HS-27A (cell line): ENCODE measurements at places on chromosomes 1 and 21.

DNA sequence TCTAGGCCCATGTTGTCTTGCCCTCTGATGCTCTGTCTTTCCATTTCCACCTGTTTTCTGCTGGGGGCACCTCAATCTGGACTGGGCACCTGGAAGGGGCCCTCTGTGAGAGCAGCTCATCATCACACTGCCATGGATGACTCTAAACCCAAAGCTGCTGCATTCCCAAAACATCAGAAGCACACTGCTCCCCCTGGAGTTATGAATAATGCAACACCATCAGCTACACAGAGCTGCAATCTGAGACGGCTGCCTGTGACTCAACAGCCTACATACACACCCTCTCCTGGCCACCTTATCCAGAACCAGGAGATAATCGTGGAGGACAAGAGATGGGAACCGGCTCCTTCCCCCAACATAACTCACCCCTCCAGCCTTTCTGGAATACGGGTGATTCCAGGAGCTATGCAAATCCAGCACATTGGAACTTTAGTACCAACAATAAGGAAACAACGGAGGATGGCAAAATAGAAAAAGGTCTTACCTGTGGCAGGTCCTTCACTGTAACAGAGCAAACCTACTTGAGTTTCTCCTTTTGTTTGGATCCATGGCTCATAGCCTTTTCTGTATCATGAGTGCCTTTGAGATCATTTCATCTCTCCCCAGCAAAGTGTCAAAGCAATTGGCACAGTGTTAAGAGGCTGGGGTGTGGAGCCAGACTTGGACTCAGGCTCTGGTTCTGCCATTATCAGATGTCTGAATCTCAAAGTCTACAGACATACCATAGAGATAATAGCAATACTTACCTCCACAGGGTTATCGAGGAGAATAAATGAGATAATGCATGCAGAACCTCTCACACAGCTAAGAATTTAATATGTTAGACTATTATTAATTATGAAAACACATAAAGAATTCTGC lies 29.3 kb downstream of the AK2 start:
- peak; percentile 64 for DNase-seq

DNA sequence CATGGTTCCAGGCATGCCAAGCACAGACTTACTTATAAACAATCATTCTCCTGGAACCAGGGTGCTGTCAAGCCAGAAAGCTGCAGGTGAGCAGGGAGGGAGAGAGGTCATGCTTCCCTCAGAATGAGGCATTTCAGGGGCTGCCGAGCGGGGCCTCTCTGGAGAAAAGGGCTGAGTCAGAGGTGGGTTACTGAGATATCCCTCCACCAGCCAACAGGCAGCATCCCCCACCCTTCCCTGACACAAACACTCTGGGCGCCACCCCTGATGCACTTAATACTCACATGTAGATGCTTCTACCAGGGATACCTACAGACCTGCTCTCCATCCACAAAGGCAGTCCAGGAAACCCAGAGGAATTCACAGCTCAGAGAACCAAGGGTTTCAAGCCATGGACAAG lies 13.1 kb downstream of the STK40 start:
- no peak for DNase-seq

- no peak for DNase-seq
These were observed 24.2 kb upstream of the NPPB start for GRCh38 chr1:11882814-11883538.

- DNase-seq, result no peak
These were observed 14.7 kb downstream of the NIBAN1 start for GRCh38 chr1:184959626-184960025.
